ENCODE measurements at places on chromosomes 3 and 15. TPM values are rescaled to one million over a fixed set of nuclear protein-coding genes. Genes with fewer than 3 reads are reported as not detected.

DNA sequence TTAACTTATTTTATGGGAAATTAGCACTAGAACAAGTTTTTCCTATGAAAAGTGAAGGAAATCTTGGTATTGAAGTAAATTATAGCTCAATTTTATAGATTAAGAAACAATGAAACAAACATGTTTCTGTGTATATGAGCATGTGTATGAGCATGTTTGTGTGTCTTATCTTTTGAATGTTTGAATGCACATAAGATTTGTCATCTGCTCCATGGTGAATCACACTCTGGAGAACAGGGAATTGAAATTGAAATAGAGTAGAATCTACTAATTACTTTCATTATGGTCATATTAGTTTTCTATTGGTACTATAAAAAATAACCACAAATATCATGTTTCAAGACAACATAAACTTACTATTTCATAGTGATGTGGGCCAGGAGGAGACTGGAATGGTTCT is 646.6 kb downstream of the OTOL1 start:
- no peak for DNase-seq

DNA sequence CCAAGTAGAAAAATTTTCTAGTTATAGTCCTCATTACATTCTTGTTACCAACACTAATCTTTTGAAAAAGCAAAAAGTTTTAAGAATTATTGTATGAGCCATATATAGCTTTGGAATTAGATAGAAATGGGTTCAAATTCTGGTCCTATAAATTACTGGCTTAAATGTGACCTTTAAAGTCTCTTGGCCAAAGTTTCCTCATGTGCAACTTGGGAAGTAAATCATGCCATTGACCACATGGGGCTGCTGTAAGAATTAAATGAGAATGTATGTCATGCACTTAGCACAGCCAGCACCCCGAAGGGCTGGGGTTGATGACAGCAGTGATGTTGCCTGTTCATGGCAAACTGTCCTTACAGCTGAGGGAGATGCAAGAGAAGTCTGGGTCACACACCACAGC is 108.3 kb downstream of the TOP2B start:
- DNase-seq, result peak; percentile 46

DNA sequence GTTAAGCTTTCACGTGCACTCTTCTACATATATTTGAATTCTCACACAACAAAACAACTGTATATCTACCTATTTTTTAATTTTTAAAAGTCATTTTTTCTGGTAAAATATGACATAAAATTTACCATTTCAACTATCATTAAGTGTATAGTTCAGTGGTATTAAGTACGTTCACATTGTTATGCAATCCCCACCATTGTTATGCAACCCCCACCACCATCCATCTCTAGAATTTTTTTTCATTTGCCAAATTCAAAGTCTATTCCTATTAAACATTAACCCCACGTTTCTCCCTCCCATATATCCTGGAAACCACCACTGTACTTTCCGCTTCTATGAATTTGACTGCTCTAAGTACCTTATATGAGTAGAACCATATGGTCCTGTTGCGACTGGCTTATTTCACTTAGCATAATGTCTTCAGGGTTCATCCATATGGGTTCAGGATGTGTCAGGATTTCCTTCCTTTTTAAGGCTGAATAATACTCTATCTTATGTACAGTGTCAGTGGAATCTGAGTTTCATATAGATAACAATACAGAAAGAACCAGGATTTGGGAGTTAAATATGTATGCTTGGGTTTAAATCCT is 279.2 kb downstream of the DOCK3 start:
- no peak for DNase-seq

Gene ABI3BP
- 300 TPM for polyA plus RNA-seq

DNA sequence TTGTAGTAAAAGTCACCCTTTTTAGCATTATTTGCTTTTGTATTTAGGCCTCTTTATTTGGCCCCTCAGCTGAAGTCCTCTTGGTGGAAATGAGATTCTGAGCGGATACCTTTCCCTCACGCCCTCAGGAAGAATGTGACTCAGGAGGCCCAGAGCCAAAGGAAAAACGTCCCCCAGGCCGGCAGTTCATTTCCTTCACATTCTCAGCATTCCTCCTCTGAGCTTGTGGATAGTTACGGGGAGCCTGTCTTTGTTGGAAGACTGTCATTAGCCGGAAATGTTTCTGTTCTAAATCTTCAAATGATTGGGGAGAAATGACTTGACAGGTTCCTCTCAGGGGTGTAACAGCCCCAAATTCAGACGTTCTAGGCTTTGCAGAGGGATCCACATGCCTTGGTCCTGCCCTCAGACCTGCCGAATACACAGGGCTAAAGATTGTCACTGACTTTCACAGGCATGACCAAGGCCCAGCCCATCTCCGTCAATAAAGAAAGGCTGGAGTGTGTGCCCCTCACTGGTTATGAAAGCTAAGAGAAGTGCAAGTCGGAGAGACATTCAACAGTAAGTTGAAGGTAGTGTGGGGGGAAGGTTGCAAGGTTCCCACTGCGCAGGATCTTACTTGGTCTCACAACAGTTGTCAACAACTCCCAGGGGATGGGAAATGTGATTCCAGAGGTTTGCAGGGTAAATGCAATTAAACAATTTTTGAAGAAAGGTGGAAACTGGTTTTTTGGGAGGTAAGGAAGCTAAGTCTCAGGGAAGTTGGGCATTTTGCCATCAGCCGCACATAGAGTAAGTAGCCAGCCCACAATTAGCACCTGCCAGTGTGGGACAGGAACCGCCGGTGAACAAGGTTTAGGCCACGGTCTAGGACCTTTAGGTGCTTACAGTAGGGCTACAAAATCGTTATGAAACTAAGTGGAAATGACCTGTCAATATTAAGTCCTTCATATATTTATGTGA is 39.7 kb upstream of the MYZAP start:
- peak; percentile 68 for DNase-seq

Gene CPEB1
- 0.63 TPM for polyA plus RNA-seq

Gene GOLGA8T
- polyA plus RNA-seq, result 0.33 TPM

Gene CTXN2
- not detected for polyA plus RNA-seq

DNA sequence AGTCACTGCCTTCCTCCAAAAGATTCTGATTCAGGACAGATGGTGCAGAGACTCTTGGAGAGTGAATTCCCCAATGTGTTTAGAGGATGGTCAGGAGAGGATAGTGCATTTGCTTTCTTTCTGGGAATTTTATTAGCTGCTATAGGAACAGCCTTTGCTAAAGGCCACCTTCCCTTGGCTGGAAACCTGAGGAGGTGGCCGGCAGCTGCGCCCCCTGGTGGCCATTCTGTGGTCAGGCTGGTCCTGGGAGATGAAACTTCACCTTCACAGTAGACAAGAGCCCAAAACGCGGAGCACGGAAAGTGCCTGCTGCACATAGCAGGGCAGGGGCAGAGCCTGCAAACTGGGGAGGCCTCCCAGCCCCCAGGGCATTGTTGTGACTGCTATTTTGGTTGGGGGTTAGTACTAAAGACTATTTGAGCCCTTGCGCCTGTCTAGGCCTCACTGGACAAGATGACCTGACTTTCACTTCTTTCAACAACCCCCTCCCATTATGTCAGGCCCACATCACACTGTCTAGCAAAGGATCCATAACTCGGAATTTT is 34.3 kb downstream of the SEC22C start:
- peak; percentile 63 for DNase-seq

Gene CPN2
- 0.05 TPM for polyA plus RNA-seq

DNA sequence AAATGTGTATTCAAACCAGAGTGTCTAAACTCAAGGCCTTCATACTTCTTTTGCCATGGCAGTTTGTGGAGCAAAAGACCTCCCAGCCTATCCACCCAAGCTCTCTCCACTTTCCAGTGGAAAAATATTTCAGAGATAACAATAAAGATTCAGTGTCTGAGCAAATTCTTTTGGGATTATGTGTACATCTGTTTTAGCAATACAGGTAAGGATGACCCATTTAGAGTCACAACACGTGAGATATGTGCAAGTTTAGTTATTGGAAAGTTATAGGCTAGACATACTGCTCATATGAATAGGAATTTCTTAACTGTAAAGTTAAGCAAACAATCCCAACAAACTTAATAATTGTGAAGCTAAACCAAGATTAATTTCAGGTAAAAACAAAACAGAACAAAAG is 174.5 kb upstream of the LRIG1 start:
- peak; percentile 67 for DNase-seq

DNA sequence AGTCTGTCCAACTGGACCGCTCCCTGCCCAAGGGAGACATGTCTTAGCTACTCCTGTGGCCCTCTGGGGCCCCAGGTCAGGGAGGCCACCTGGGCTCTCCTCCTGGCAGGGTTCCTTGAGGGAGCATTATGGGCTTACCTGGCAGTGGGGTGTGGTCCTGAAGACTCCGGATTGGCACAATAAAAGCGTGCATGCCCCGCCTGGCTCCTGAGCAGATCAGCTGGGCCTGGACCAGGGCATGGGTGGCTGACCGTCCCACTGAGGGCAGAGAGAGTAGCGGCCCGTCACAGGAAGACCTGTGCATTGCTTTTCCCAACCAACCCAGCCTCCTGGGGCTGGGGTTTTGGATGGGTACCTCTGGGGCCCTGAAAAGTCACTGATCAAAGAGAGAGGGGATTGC is 5.4 kb downstream of the ACOX2 start:
- no peak for DNase-seq

Gene SEMA3F
- 10.0 TPM for polyA plus RNA-seq

DNA sequence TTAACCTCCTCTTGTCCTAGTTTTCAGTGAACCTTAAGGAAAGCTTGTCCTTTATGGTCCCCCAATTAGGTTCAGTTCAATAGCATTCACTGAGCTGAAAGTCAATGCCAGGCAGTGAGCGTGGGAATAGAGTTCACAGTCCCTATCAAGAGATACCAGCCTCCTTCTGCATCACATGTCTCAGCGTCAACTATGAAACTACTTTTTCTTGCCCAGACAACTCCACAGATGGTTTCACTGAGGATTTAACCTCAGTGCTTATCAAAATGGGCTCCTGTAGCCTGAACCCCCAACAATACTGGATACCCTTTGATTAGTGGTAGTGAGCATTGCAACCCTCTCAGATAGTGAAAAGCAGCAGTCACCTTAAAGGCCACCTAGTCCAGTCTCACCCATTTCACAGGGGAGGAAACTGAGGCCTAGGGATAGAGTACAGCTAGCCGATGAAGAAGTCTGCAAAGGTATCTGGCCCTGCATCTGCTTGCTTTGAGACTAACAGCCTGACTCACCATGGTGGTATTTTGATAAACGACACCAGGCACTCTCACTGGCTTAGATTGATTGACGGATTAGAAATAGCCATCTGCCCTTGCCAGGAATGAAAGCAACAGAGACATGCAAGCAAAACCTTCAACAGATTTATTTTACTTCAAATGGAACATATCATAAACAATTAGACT is 1.6 kb upstream of the UBA3 start:
- peak; percentile 62 for DNase-seq

Gene ASB14
- polyA plus RNA-seq, result 0.80 TPM

GRCh38 chr15:40342416-40343320 is 1.9 kb upstream of the CCDC9B start:
- DNase-seq, result no peak

Gene ADAMTS7
- polyA plus RNA-seq, result 14.6 TPM

GRCh38 chr3:81270603-81271379 is 490.7 kb downstream of the GBE1 start:
- no peak for DNase-seq

Gene SNTN
- not detected for polyA plus RNA-seq

- no peak for DNase-seq
Observed at GRCh38 chr3:148833223-148833622, 5.6 kb downstream of the CPB1 start.

GRCh38 chr15:38788918-38789317 is 224.3 kb upstream of the RASGRP1 start:
- DNase-seq, result no peak

GRCh38 chr3:48595526-48596121 is 495 bp upstream of the COL7A1 start:
- peak; percentile 35 for DNase-seq

DNA sequence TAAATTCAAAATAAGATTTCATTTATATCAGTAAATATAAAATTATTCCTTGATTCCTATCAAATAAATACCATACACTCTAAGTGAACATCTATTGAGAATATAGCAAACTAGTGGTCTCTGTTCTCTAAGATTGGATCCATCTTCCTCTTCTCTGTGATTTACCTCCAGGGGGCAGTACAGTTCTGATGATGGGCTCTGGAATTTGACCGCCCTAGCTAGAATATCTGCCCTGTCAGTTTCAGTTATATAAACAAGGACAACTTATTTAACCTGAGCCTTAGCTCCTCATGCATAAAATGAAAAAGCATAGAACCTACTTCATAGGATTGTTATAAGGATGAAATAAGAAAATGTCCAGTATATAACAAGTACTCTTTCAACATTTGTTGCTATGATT is 171.1 kb upstream of the CCDC54 start:
- peak; percentile 63 for DNase-seq

DNA sequence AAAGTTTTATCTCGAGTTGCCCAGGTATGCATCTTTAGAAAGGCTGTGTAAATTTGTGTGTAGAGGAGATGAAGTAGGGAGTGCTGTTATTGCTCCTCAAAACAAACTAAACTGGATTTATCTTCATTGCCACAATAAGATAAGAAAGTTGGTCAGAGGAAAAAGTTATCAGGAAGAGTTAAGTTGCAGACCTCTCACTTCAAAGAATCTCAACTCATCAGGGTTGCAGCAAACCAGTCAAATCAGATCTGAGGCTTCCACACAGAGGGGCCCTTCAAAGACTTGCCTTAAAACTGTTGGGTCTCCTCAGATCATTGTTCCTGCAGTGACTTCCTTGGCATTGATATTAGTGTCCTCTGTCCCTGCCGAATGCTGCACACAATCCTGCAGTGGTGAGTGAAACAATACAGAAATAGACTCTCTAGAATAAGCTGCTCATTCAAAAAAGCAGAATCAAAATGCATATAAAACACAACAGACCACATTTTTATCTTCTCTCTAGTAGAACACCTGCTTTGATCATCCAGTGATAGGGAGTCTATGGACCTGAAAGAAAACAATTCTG is 191.2 kb upstream of the CBLB start:
- no peak for DNase-seq

DNA sequence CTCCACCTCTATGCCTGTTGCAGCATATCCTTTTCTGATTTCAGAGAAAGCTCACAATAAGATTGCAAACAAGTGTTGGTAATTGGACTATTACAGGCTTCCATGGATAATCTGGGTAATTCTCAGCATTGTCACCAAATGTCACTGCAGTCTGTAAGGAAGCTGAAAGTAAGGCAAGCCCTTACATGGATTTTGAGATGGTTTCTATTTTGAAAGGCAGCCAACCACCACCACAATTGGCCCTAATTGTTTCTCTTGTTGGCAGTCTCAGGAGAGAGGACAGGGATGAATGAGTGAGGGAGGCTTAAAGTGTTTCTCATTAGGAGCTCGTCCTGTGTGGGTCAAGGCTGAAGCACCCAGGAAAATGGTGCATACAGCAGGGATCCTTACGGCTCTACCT is 879.9 kb downstream of the TUSC7 start:
- DNase-seq, result no peak

Gene CADM2
- polyA plus RNA-seq, result 3.0 TPM

Data from muscle of leg (tissue), 16 donors.